ENCODE measurements at places on chromosomes 13 and 19. TPM values are rescaled to one million over a fixed set of nuclear protein-coding genes. Genes with fewer than 3 reads are reported as not detected.

The ANKRD27 gene
- 43.0 TPM for total RNA-seq

The ICAM5 gene
- total RNA-seq: 3.3 TPM

The THSD1 gene
- 15.0 TPM for total RNA-seq

The MYH14 gene
- total RNA-seq: 0.94 TPM

The MEX3D gene
- 58.5 TPM for total RNA-seq

The CD320 gene
- 13.4 TPM for total RNA-seq

The LGALS16 gene
- total RNA-seq: not detected

Data from occipital lobe (tissue), 3 donors.